HFFc6 (cell line): ENCODE measurements at places on chromosomes 13 and 19. TPM values are rescaled to one million over a fixed set of nuclear protein-coding genes. Genes with fewer than 3 reads are reported as not detected.

The KLF1 gene
- total RNA-seq = not detected in 3 replicates

The GNA15 gene
- not detected in 3 replicates for total RNA-seq

The PIAS4 gene
- 22.1 to 24.0 TPM (median 23.8 TPM) in 3 replicates for total RNA-seq

The NCAN gene
- not detected in 3 replicates for total RNA-seq

The CNFN gene
- total RNA-seq = 0.64 TPM in 1 of 3 replicates, not detected in the others

The TIMM13 gene
- total RNA-seq = 87.2 to 136 TPM (median 106 TPM) in 3 replicates

The DHDH gene
- not detected in 3 replicates for total RNA-seq

The C19orf25 gene
- 26.7 and 33.9 TPM in 2 replicates for total RNA-seq

GRCh38 chr13:89968470-89968869, 1379.0 kb upstream of the MIR17HG start:
- no peak for DNase-seq
- H3K4me1 ChIP-seq = no peaks in the 10 kb centered on the region; the same call in 1 of the 2 replicates
- H3K36me3 ChIP-seq = no peaks in the 10 kb centered on the region
- H3K27ac ChIP-seq = no peak overlapping the region
- no peaks in the 10 kb centered on the region for H3K27me3 ChIP-seq

DNA sequence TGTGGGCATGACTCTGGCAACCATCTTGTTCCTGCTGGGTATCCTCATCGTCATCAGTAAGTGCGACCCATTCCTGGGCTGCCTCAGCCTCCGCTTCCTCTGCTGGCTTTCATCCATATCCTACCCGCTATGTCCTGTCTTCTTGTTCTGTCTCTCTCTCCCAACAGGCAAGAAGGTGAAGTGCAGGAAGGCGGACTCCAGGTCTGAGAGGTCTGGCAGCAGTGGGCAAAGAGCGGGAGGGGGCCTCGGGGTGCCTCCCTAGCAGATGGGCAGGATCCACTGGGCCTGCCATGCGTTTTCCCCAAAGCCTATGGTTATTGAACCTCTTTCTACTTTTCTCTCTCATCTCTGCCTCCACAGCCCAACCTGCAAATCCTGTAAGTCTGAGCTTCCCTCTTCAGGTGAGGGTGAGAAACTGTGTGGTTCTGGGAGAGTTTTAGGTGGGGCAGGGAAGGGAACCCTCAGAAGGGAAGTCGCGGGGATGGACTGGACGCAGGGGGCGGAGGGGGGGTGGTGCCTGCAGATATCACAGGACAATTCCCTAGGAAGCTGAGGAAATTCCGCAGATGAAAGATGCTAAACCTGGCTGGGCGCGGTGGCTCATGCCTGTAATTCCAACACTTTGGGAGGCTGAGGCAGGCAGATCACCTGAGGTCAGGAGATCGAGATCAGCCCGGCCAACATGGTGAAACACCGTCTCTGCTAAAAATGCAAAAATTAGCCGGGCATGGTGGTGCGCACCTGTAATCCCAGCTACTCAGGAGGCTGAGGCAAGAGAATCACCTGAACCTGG, 3.1 kb upstream of the FXYD5 start:
- H3K4me1 ChIP-seq = peaks cover 35% of the 10 kb centered on the region
- peaks cover 9% of the 10 kb centered on the region for H3K36me3 ChIP-seq
- H3K27me3 ChIP-seq = no peaks in the 10 kb centered on the region
- DNase-seq = no peak

GRCh38 chr19:7668842-7669241, at the start of gene RETN:
Gene RETN (plus strand): TSS chr19:7669049. CDS start chr19:7669327, 278 bp downstream.
- H3K4me3 ChIP-seq = no peak within 1 kb of the TSS
- 0 out of 2 replicates have a peak, but pooled peaks cover 5% of the 10 kb centered on the region for H3K4me1 ChIP-seq
- peaks cover 1% of the 10 kb centered on the region for H3K36me3 ChIP-seq
- DNase-seq = no peak
- H3K27ac ChIP-seq = no peak within 1 kb of the TSS

DNA sequence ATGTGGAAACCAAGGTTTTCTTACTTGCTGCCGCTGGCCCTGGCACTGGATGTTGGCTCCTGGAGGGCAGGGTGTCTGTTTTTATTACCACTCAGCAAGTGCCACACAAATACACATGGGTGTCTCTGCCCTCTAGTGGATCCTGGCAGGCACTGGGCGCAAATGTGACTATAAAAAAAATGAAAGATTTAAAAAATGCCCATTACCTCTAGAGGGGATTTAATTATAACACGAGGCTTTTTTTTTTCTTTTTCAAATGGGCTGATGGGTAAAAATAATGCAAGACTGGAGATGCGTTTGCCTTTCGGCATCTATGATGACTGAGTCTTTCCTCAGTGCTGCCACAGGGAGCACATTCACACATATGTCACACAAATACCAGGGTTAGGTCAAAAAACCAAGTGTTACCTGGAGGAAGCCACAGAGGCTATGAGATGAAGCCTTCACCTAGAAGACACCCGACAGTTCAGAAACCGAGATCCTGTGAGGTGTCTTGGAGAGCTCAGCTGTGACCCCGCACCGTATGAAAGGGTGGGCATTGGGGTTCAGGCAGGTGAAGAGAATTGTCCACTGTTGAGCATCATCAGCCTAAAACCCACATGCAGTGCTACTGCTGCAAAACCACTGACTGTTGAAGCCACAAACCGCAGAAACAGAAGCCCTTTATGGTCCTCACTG, 25.7 kb downstream of the CHAMP1 start:
- H3K4me1 ChIP-seq = peaks cover 24% of the 10 kb centered on the region
- H3K4me3 ChIP-seq = 0 out of 2 replicates have a peak overlapping the region, but pooled peaks have one; percentile 28
- peaks cover 1% of the 10 kb centered on the region for H3K27me3 ChIP-seq
- DNase-seq = peak; percentile 55
- peaks cover 9% of the 10 kb centered on the region; the same call in 1 of the 2 replicates for H3K36me3 ChIP-seq

- H3K27me3 ChIP-seq = no peaks in the 10 kb centered on the region
- no peak overlapping the region for H3K4me3 ChIP-seq
- peaks cover 18% of the 10 kb centered on the region for H3K4me1 ChIP-seq
- DNase-seq = peak; percentile 54
- no peaks in the 10 kb centered on the region for H3K36me3 ChIP-seq
Measured at GRCh38 chr13:77034881-77035280, 7.9 kb upstream of the FBXL3 start.

GRCh38 chr13:26957182-26957581, 196.6 kb upstream of the GPR12 start:
- H3K4me3 ChIP-seq = no peak overlapping the region
- no peaks in the 10 kb centered on the region for H3K4me1 ChIP-seq

DNA sequence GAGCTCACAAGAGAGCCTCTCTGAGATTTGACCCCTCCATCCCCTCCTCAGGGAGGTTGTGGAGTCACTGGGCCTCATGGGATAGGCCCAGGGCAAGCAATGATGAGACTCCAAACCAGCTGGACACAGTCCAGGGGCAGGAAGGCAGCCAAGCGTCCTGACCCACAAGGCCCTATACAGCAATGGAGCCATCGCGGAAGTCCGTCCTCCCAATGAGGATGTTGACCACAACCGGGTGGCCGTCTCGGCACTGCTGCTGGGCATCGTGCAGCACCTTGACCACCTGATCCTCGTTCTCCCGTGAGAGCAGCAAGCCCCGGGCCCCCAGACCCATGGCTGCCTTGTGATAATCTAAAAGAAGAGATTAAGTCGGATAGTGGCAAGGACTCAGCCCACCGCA, 7.9 kb downstream of the SYDE1 start:
- peaks cover 16% of the 10 kb centered on the region for H3K4me1 ChIP-seq
- H3K27ac ChIP-seq = peak overlapping the region; percentile 69
- peaks cover 43% of the 10 kb centered on the region for H3K36me3 ChIP-seq
- H3K27me3 ChIP-seq = peaks cover 4% of the 10 kb centered on the region
- DNase-seq = peak; percentile 42

GRCh38 chr13:34243403-34243802, 425.5 kb downstream of the RFC3 start:
- no peak for DNase-seq
- H3K27ac ChIP-seq = no peak overlapping the region
- H3K36me3 ChIP-seq = no peaks in the 10 kb centered on the region
- H3K27me3 ChIP-seq = no peaks in the 10 kb centered on the region
- H3K4me1 ChIP-seq = peaks cover 5% of the 10 kb centered on the region; the same call in 1 of the 2 replicates

GRCh38 chr13:92197669-92198068, 799.2 kb downstream of the GPC5 start:
- no peak overlapping the region for H3K4me3 ChIP-seq
- H3K27me3 ChIP-seq = no peaks in the 10 kb centered on the region; the same call in 1 of the 2 replicates
- H3K36me3 ChIP-seq = no peaks in the 10 kb centered on the region
- H3K4me1 ChIP-seq = no peaks in the 10 kb centered on the region
- no peak for DNase-seq

DNA sequence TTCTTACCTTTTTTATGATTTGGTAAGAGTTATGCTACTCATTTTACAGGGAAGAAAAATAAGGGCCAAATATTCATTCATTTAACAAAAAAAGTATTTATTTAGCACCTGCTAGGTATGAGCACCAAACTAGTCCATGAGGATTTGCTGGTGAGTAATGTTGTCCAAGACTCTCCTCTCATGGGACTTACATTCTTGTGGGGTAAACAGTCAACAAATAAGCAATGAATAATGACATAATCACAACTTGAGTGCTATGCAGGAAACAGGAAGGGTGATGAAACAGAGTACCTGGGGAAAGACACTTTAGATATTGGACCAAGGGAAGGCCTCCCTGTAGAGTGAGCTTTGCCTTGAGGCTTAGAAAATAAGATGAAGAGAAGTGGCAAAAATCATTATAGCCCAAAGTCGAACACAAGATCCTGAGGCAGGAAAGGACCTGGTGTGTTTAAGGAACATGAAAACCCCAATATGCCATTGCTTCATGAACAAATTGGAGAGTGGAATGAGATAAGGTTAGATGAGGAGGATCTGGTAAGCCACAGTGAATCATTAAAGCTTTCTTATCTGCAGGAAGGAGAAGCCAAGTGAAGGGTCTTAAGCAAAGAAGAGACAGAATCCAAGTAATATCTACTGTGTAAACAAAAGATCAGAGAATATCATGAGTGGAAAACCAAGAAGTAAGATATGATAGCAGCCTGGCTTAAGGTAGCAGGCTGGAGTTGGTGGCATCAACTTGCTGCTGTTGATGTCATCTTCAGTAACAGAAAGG, 294.5 kb upstream of the NBEA start:
- H3K27me3 ChIP-seq = no peaks in the 10 kb centered on the region; the same call in 1 of the 2 replicates
- no peaks in the 10 kb centered on the region for H3K36me3 ChIP-seq
- DNase-seq = no peak

- H3K4me3 ChIP-seq = no peak overlapping the region
- H3K4me1 ChIP-seq = peaks cover 11% of the 10 kb centered on the region
- H3K27ac ChIP-seq = no peak overlapping the region
- H3K36me3 ChIP-seq = no peaks in the 10 kb centered on the region
Measured at GRCh38 chr19:43683905-43684304, 13.9 kb upstream of the PLAUR start.

GRCh38 chr19:2758601-2759313, 18.9 kb upstream of the SLC39A3 start:
- H3K4me3 ChIP-seq = no peak overlapping the region
- 0 out of 2 replicates have a peak, but pooled peaks cover 14% of the 10 kb centered on the region for H3K36me3 ChIP-seq
- no peaks in the 10 kb centered on the region for H3K27me3 ChIP-seq
- H3K4me1 ChIP-seq = no peaks in the 10 kb centered on the region
- DNase-seq = no peak

- H3K4me3 ChIP-seq = no peak overlapping the region
- H3K4me1 ChIP-seq = peaks cover 5% of the 10 kb centered on the region
- no peak overlapping the region for H3K27ac ChIP-seq
- H3K27me3 ChIP-seq = peaks cover 4% of the 10 kb centered on the region
- H3K36me3 ChIP-seq = no peaks in the 10 kb centered on the region
Measured at GRCh38 chr19:3042621-3043267, 13.7 kb upstream of the TLE2 start.

- no peak for DNase-seq
- no peaks in the 10 kb centered on the region; the same call in 1 of the 2 replicates for H3K4me1 ChIP-seq
- no peaks in the 10 kb centered on the region for H3K36me3 ChIP-seq
- no peaks in the 10 kb centered on the region for H3K27me3 ChIP-seq
- no peak overlapping the region for H3K4me3 ChIP-seq
- no peak overlapping the region for H3K27ac ChIP-seq
Measured at GRCh38 chr13:47241446-47241845, 344.6 kb upstream of the HTR2A start.

DNA sequence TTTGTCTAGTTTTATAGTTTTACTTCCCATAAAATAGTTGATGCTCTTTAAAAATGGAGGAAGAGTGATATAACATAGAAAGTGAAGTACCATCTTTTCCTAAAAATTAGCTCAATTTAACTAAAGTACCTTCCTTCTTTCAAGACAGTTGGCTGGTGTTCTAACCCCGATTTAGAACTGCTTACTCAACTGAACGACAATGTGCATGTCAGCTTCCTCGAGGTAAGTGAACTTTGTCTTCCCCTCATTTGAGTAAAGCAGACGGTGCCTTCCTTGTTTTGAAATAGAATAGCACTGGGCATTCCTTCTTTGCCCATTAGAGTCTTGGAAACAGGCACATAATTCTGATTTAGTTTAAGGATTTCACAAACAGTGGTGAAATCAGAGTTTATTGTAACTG, 1519.2 kb downstream of the EFNB2 start:
- peaks cover 28% of the 10 kb centered on the region; the same call in 1 of the 2 replicates for H3K4me1 ChIP-seq
- H3K27me3 ChIP-seq = no peaks in the 10 kb centered on the region
- DNase-seq = no peak
- peak overlapping the region; percentile 47; the same call in 1 of the 2 replicates for H3K27ac ChIP-seq
- H3K4me3 ChIP-seq = peak overlapping the region; percentile 67; the same call in 1 of the 2 replicates
- no peaks in the 10 kb centered on the region for H3K36me3 ChIP-seq

DNA sequence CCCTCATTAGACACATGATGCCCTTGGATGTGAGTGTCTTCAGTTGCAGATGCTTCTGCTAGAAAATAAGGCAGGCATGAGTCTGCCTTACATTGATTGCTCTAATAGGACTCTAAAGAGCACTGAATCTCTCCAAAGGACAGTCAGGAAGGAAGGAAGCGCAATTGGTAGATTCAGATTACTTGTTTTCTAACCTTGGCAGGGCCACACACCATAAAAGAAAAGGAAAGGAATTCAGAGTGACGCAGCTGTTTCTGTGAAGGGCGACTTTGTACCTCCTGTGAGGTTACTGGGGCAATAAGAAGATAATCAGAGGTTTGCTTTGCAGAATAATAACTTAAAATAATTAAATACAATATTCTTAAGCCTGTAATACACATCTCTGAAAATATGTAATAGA, 48.0 kb downstream of the FRY start:
- DNase-seq = no peak
- H3K4me1 ChIP-seq = no peaks in the 10 kb centered on the region
- H3K27ac ChIP-seq = no peak overlapping the region
- H3K36me3 ChIP-seq = no peaks in the 10 kb centered on the region
- H3K27me3 ChIP-seq = no peaks in the 10 kb centered on the region
